Cardiac fibroblast (primary cell): ENCODE measurements at places on chromosomes 7 and 10.

DNA sequence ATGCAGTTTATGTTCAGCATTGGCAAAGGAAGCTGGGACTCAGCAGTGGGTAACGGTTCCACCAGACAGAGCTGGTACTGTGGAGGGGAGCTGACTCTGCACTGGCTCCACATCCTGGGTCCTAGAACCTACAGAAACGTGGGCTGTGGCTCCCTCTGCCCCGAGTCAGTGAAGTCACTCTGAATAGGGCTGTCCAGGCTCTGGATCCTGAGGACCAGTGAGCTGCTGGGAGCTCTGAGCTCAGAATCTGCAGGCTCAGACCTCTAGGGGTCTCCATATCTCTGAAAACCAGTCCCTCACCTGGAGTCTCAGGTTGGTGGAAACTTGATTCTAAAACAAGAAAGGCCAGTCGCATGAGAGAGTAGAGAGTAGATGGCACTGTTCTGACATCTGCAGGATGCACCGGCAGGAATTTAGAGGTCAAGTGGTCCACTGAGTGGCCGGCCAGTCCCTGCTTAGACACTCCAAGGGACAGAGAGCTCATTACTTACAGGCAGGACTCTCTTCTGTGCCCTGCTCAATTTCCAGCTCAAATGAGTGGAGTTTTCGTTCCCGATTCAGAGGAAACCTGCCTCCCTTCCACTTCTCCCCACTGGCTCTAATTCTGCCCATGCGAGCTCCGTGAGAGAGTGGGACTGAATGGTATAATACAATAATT, 18.6 kb downstream of the NPFFR1 start:
- DNase-seq, result peak; percentile 6

DNA sequence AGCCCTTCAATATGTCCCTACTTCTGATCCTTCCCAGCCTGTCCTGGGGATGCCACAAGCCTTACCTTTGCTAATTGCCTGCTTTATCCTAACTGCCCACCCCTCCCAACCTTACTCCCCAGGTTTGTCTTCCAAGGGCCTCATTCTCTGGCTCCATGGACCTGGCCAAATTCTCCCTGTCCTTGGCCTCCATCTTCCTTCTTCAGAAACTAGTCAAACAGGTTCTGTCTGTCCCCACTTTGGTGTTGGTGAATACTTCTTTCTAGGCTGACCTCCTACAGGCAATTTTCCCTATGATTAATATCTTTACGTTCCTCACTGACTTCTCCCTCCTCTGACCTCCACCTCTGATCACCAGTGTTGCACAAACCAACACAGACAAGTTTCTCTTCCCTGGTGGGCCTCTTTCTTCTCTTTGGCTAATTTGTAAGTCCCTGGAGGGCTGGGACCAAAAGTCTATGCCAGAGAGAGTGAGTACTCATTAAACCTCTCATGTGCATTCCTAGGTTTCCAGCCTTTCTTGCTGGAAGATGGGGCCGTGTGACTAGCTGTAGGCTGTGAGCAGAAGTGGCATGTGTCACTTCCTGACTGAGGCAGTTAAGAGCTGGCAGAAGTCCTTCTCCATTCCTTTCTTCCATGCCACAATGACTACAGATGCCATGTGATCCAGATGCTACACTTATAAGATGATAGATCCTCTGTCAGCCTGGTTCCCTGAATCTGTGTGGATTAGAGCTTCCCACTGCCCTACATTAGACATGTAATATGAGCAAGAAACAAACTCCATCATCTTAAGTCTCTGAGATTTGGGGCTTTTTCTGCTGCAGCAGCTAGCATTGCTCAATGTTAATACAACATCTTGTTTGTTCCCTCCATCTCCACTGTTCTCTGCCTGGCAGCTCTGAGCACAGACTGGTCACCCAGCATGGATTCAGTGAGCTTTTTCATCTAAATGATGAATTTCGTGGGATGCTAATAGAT, 382.7 kb downstream of the RPS24 start:
- DNase-seq, result peak; percentile 48

- DNase-seq, result peak; percentile 36
Measured at GRCh38 chr10:103872137-103872931, 17.0 kb upstream of the SH3PXD2A start.

DNA sequence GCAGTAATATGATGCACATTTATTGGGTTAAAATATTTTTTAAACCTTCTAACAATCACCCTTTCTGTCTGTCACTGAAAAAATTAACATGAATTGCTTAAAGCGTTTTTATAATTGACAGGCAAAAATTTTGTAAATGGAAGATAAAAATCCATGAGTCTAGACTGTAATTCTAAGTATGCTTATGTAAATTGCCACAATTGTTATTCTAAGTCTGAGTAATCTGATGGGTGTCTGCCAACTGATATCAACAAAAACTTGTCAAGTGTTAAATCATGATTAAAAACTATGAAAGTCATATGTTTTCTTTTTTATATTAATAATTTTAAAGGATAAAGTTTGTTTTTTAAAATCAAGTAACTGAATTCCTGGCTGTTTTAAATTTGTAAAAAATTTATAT, 208.2 kb downstream of the CDK14 start:
- peak; percentile 52 for DNase-seq

DNA sequence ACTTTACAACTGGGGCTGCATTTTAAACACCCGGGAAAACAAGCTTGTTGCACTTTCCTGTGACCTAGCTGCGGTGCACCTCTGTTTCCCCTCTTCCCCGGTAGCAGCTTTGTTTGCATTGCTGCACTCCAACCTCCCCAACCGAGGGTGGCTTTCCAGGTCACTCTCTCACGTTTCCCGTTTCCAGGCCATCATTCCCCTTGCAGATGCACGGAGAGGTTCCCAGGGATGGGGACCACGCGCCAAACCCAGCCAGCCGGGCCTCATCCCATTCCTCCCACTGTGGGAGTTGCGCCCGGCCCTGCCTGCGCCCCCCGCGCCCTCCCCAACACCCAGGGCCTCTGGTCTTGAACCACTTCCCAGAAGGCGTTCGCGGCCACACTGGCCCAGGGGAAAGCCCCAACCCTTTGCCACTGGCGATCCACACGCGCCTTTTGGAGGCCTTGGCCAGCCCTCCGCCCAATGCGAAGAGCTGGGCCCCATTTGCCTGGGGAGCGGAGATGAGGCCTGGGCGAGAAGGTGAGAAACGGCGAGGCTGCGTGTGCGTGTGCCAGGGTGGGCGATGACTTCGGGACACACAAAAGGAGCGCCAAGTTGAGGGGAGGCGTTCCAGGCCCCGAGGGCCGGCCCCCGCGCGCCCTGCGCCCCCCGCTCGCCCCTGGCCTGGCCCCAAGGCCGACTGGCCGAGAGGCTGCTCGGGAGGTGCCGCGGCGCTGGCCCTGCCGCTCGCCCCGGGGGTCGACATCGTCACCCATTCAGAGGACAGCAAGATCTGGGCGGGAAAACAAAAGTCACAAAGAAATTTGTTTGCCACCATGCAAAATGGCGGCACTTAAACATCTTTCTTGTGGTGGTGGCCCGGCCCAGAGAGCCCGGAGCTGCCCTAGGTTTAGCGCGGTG, 15.9 kb downstream of the SKIDA1 start:
- DNase-seq, result no peak
